ENCODE measurements at places on chromosomes 2 and 18.
A peak's percentile ranks its signal among the peaks of the same experiment; 100 is the strongest.

DNA sequence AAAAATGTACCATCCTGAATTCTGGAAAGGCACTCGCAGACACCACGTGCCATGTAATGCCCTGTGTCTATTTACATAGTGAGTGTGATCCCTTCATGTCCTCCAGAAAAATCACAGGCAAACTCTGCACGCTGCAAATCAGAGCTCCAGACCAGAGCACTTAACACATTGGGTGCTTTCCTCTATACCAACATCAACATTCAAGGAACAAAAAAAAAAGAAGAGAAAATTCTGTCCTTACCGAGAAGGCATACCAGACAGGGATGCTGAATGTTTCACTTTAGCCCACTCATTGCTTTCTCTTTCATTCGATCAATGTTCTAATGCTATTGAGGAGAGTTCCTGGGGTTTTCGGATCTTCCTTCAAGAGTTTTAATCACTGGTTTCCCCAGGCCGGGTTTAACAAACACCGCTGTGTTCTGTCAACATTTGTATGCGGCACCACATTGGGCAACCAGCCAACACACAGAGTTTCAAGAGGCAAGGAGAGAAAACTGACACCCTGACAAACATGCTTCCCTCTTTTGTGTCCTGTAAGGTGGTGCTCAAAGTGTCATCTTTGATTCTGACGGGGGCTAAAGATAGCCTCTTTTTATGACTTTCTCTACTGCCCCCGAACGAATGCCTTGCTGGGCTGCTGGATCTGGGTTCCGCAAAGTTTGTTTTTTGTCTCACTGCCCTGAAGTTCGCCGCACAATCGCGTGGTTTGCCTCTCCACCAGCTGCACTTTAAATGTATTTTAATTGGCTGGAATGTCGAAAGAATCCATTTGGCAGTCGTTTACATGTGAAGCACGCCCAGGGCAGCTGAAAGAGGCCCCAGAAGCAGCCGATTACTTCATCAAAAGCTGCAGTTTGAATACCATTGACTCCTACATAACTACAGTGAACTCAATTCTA lies 106.4 kb upstream of the NCKAP5 start:
- DNase-seq, result peak; percentile 96

DNA sequence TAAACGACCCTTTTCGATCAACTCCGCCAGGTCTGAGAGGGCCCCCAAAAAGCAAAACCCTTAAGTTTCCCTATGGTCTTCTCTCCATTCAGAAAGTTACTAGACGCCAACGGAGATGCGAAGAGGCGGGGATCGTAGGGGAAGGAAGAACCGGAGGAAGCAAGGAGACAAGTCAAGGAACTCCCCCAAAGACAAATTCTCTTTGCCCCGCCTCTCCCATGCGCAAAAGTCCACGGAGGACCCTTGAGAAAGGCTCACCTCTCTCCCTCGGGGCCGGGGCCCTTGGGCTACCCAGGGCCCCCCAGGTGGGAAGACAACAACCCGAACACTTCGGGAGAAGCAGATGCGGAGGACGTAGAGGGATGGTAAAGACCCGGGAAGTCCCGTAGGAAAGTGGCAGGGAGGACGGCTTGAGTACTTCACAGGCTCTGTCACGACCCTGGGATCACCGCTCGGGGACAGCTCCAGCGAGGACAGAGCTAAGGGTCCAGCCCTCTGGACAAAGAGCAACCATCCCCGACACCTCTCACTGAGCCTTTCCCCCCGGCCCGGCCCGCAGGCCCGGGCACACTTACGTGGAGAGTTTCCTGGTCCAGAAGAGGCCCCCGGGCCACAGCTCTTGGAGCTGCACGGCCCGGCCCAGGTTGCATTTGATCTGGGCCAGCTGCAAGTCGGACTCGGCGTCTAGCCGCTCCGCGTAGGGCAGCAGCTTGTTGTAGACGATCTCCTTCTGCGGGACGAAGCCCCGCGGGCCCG lies 647 bp downstream of the PSME4 start:
- DNase-seq, result peak; percentile 42

DNA sequence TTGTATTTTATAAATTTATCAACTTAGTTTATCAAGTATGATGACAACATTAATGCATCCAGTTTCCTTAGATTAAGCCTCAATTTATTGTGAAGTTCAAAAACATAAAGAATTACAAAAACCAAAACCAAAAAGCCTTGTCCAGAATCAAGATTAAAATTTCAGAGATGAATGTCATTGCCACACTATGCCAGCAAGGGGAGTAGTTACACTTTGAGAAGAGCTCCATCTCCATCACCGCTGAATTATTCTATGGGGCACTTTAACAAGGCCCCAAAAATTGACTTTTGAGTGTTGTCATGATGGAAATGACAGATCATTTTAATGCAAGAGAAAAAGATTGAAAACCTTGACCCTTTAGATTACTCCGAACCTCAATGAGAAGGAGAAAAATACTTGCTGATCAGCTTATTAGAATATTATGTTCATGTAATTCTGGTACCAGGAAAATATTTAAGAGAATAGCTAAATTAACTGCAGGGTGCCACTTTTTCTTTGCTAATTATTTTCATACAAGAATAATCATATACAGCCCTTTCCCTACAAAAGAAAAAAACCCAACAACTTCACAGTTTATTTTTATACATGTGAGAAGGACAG lies 152.5 kb upstream of the AQP4 start:
- peak; percentile 1 for DNase-seq

DNA sequence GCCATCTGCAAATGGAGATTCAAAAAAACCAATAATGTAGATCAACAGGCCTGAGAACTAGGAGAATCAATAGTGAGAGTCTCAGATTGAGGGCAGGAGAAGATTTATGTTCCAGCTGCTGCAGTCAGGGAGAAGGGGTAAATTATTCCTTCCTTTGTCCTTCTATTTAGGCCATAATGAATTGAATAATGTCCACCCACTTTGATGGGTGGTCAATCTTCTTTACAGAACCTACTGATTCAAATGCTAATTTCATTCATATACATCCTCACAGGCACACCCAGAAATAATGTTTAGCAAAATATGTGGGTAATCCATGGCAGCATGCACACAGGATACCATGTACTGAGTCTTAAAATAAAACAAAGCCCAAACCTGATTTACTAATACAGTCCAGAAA lies 695.3 kb upstream of the REG3G start:
- DNase-seq, result no peak

- DNase-seq, result peak; percentile 3
Observed at GRCh38 chr2:170928036-170928823, 823 bp upstream of the GORASP2 start.

DNA sequence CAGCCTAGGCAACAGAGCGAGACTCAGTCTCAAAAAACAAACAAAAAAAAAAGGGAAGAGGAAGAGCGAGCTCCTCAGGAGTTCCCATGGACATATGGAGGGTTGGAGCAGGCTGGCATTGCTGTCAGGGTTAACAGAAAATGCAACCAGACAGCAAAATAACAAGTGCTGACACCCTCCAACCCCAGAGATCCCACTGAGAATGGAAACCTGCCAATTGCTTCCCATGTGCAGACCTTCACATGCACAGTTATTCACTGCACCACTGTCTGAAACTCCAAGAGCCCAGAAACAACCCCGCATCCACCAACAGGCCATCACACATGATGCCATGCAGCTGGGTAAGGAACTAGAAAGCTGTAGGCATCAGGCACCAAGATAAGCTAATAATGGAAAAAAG lies 43.5 kb downstream of the TFCP2L1 start:
- no peak for DNase-seq
